Cortex of kidney (tissue), 1 donor: ENCODE measurements at places on chromosomes 6 and 20.

DNA sequence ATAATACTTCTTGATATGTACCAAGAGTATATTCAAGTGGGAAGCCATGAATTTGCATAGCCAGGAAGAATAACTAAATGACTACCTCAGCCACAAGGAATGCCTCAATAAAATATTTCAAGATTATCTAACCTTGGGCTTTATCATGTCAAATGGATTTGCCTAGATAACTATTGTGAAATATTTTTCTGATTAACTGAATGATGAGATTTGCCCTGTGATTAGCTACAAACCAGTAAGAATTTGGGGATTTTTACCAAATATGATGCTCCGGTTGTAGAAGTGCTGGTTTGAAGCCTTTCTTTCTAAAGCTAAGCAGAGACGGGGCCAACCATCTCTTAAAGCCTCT is 125.6 kb upstream of the LAMP5 start:
- DNase-seq: no peak

DNA sequence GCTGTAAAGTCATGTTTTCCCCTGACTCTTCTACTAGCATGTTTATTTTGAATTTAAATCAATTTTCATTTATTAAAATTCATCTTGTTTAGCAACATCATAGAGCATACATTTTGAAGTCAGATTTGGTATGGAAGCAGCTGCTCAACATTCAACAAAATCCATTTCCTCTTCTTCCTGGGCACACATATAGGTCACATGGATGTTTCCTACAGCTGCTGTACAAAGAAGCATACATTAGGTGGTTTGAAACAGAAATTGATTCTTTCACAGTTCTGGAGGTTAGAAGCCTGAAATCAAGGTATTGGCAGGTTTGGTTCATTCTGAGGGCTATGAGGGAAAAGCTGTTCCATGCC is 495.2 kb downstream of the RFPL4B start:
- DNase-seq: no peak

GRCh38 chr6:137000825-137001224 is 43.9 kb downstream of the IL20RA start:
- DNase-seq: no peak

GRCh38 chr6:134727081-134727480 is 222.8 kb downstream of the ALDH8A1 start:
- no peak for DNase-seq

- no peak for DNase-seq
These were observed 135.9 kb upstream of the FUT9 start for GRCh38 chr6:95879856-95880255.

GRCh38 chr20:62306414-62307187 is 3.8 kb downstream of the ADRM1 start:
- DNase-seq: no peak

DNA sequence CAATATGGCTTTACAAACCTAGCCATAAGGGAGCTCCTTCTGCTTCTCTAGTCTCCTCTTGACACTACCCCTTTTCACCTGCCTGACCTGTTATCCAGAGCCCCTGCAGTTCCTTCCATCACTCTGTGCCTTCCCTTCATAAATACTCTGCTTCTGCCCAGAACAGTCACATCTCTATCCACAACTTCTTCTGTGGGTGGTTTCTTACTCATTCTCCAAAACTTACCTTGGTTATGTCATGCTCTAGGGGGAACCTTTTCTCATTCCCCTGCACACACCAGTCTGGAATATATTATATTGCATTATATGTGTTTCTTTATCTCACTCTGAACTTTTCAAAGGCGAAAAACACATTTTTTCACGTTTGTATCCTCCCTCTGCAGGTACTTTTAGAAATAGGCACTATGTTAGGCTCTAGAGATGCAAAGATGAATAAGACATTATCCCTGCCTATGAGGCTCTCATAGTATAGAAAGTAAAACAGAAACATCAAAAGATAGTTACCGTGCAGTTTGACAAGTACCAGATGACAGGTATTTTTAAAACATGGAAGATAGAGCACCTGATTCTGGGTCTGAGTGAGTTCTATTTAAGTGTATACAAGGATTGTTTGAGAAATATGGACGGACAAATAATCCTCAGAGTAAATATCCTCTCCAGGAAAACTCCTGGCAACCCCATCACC is 51.5 kb downstream of the AIG1 start:
- no peak for DNase-seq

- DNase-seq: no peak
These were observed 173.0 kb upstream of the FERMT1 start for GRCh38 chr20:6295867-6296256.

GRCh38 chr20:47907031-47907675 is 121.9 kb upstream of the SULF2 start:
- DNase-seq: no peak

DNA sequence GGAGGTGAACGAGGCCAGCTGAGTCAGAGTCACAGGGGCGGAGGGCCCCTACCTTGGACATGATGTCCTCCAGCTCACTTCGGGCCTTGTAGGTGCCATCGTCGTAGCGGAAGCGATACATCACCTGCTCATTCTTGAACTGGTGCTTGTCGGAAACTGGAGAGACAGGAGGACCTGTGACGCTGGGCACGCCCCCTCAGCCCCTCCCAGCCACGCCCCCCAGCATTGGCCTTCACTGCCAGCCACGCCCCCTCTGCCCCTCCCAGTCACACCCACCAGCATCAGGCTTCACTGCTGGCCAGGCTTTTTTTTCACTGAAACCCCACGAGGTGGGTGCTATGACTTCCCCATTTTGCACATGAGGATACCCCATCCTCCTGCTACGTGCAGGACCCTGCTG is 148.2 kb downstream of the PREX1 start:
- no peak for DNase-seq

DNA sequence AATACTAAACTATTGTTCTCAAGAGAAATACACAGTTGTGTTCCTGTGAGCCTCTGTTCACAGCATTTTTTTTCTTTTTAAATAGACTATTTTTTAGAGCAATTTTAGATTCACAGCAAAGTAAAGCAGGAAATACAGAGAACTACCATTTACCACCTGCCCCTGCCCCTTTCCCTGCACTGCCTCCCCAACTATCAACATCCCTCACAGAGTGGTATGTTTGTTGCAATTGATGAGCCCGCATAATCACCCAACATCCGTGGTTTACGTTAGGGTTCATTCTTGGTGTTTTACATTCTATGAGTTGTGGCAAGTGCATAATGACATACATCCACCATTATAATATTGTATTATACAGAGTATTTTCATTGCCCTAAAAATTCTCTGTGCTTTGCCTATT is 71.6 kb upstream of the TNFAIP3 start:
- DNase-seq: no peak

DNA sequence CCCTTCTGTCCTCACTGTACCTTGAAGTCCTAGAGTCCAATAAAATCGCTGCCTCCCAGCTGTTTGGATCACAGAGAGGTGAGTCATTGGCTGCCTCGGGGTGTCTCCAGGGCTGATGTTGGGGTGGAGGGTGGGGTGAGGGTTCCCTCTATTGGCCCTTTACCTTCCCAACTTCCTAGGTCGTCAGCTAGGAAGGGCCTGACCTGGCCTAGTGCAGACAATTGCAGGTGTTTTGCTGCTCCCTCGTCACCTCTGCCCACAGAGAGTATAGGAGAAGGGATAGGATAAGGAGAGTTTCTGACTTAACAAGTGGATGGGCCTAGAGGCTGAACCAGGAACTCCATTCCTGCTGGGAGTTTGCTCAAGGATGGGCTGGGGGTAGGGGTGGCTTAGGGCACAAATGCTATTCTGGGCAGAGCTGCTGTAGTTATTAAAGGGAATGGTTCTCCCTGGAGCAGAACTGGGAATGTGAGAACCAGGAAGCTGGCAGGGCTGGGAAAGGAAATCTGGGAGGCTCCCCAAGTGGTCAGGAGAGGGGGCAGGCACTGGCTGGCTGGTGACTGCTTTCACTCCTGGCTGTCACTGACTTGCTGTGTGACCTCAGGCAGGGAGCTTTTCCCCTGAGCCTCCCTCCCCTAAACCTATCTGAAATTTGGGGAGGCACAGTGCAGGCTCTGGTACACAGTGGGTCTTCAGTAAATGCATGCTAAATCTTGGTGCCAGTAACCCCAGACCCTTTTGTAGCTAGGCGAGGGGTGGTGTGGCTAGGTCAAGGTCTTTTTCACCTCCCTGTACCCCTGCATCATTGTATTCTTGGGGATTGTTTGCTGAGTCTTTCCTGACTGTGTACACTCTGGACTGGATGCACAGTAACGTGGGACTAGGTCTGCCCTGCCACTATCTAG is 1.5 kb downstream of the TP53INP2 start:
- no peak for DNase-seq

GRCh38 chr6:129364037-129364436 is 345.9 kb downstream of the ARHGAP18 start:
- DNase-seq: no peak

- DNase-seq: no peak
These were observed 16.3 kb upstream of the TRPC4AP start for GRCh38 chr20:35108921-35109320.

DNA sequence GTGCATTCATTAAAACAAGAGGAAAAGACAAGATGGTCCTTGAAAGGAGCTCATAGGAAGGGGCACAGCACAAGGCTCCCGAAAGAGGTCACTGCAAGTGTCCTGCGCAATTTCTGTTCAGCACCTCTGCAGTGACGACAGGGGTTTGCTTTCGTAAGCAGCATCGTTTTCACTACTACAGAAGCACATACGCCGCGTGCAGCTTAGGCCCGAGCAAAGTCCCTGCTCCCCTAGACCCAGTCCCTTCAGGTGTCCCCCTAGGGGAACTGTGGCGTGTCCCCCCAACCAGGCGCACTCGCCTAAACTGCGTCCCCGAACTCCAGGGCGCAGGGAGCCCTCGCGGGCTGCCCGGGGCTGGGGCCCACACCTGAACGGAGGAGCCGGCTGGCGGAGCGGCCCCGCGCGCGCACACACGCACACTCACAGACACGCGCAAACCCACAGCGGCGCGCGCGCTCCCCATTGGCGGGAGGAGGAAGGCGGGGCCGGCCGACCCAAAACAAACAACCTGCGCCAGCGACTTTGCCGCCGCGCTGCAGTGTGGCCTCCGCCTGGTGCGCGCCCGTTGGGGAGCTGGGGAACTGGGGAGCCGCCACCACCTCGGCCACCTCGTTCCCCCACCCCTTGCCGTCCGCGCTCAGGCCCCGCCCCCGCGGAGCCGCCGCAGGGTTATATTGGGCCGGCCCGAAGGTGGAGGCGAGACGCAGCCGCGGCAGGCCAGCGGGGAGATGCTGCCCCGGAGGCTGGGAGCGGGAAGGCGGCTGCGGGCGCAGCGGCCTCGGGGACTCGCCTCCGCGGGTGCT is at the start of gene FOXQ1:
Gene FOXQ1, plus strand, starts transcription at position 699 of the 803 bp plus-strand sequence. CDS start 607 bp downstream, outside the sequence.
- DNase-seq: no peak

DNA sequence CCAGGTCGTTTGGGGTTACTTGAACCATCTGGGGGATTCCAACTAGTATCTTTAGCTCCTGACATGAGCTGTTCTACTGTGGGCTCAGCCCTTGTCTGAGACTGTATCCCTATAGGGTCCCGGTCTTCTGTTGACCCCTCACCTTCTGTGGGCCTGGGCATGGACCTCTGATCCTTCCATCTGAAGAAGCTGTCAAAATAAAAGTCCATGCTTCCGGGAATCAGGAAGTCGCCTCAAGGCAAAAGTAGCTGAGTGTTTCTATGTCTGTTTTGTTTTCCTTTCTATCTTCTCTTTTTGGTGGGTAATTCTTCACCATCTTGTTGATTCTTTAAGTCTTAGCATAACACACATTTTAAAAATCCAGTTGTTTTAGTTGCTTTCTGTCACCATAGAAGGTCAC is 30.3 kb downstream of the ITPR3 start:
- no peak for DNase-seq

- DNase-seq: no peak
These were observed 189.3 kb downstream of the TSHZ2 start for GRCh38 chr20:53161473-53161872.

- DNase-seq: no peak
These were observed 3.7 kb downstream of the SYS1 start for GRCh38 chr20:45366631-45367030.

GRCh38 chr20:50438986-50439407 is 71.2 kb upstream of the PTPN1 start:
- no peak for DNase-seq
